ENCODE measurements at places on chromosomes 4 and X.
A peak's percentile ranks its signal among the peaks of the same experiment; 100 is the strongest.

GRCh38 chr4:21467551-21467950 is 481.0 kb downstream of the KCNIP4 start:
- no peak for DNase-seq

- DNase-seq, result no peak
Measured at GRCh38 chr4:10201381-10202223, 85.0 kb upstream of the WDR1 start.

GRCh38 chr4:170145120-170145519 is 55.4 kb upstream of the AADAT start:
- no peak for DNase-seq

DNA sequence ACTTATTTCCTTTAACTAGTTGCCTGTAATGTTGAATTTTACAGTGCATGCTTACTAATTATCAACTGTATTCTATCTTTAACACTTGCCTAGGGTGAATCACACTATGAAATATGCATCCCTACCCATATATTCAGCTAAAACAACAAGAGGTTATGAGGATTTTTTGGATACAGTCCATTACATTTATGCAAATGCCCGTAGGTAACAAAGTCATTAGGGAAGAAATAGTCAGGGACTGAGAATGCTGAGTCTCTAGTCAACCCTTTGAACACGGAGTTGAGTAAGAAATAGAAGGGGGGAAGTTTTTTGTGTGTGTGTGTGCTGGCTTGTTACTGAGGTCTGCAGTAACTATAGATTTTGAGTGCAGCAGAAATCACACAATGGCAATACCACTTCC is 26.1 kb upstream of the CBLL2 start:
- DNase-seq, result peak; percentile 16

GRCh38 chr4:3269105-3269927 is 20.4 kb downstream of the MSANTD1 start:
- DNase-seq, result no peak

DNA sequence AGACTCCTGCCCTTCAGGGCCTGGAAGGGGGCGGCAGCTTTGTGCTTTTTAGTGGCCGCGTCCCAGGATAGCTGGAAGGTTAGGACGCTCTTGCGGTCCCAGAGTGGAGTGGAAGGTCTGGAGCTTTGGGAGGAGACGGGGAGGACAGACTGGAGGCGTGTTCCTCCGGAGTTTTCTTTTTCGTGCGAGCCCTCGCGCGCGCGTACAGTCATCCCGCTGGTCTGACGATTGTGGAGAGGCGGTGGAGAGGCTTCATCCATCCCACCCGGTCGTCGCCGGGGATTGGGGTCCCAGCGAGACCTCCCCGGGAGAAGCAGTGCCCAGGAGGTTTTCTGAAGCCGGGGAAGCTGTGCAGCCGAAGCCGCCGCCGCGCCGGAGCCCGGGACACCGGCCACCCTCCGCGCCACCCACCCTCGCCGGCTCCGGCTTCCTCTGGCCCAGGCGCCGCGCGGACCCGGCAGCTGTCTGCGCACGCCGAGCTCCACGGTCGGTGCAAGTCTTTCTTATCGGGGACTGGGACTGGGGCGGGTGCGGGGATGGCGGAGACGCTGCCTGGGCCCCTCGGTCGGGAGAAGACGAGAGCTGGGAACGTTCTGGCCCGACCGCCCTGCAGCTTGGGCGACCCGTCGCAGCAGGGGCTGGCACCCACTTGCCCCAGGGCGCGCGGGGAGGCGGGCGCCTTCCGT is at the start of gene EDNRA:
TSS of gene EDNRA (plus strand) at position 207 of the 686 bp plus-strand sequence. CDS start 4,585 bp downstream, outside the sequence.
- peak; percentile 63 for DNase-seq

- DNase-seq, result peak; percentile 86
Measured at GRCh38 chr4:94412658-94413038, 39.1 kb upstream of the PDLIM5 start.

DNA sequence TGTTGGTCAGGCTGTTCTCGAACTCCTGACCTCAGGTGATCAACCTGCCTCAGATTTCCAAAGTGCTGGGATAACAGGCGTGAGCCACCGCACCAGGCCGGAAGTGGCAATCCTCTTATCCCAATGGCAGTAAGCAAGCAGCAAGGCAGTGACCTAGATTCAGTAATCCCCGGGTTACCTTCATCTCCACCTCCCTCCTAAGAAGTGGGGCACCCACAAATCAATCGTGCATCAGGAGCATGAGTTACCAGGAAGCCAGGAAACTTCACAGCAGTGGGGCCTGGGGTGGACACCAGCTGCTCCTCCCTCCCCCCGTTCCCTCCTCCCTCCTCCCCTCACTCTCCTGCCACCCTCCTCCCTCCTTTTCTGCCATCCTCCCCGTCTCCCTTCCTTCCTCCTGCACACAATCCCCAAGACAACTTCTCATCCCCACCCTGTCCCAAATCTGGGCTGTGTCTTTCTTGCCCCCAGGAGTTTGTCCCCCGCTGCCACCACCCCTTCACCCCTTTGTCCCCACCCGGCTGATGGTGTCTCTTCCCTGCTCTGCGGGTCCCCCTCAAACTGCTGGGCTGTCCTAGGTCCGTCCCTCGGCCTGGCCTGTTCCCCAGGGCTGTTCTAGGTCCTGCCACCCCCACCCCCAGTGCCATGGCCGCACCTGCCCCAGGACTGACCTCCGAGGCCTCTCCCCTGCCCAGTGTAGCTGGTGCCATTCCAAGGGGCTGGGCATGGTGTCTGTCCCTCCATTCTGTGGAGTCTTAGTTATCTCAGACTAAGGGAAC is 2.2 kb downstream of the PDE6B start:
- DNase-seq, result no peak

- DNase-seq, result no peak
Measured at GRCh38 chrX:69429339-69430015, 74.6 kb upstream of the NALF2 start.

- DNase-seq, result peak; percentile 17
Measured at GRCh38 chr4:110733901-110734300, 111.0 kb upstream of the PITX2 start.

- no peak for DNase-seq
Measured at GRCh38 chrX:108268434-108269080, 169.7 kb downstream of the COL4A6 start.

- DNase-seq, result no peak
Measured at GRCh38 chrX:9312922-9313867, 151.7 kb upstream of the TBL1X start.

DNA sequence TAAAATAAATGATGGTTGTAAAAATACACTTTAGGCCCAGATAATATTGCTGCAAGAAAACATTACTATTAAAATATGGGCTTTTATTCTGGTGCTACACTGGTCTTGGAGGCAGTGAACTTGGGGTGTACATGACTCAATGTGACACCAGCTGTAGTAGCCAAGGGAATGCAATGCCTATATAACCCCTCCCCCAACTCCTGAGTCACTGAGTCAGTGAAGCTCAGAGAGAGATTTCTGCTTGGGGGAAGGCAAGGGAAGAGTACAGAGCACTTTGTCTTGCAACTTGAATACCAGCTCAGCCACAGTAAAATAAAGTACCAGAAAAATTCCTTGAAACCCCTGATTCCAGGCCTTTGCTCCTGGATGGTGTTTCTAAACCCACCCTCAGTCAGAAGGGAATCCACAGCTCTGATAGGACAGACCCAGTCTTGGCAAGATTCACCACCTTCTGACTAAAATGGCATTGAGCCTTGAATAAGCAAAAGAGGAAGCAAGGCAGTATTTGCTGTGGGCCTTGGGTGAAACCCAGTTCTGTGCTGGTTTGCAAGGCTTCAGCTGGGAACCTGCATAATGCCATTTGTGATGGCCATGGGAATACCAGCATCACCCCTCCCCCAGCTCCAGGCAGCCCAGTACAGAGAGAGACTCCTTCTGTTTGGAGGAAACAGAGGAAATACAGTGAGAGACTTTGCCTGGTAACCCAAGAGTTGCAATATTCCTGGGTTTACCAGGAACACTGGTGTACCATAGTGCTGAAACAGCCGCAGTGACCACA is 209.9 kb downstream of the IQCM start:
- DNase-seq, result peak; percentile 58

DNA sequence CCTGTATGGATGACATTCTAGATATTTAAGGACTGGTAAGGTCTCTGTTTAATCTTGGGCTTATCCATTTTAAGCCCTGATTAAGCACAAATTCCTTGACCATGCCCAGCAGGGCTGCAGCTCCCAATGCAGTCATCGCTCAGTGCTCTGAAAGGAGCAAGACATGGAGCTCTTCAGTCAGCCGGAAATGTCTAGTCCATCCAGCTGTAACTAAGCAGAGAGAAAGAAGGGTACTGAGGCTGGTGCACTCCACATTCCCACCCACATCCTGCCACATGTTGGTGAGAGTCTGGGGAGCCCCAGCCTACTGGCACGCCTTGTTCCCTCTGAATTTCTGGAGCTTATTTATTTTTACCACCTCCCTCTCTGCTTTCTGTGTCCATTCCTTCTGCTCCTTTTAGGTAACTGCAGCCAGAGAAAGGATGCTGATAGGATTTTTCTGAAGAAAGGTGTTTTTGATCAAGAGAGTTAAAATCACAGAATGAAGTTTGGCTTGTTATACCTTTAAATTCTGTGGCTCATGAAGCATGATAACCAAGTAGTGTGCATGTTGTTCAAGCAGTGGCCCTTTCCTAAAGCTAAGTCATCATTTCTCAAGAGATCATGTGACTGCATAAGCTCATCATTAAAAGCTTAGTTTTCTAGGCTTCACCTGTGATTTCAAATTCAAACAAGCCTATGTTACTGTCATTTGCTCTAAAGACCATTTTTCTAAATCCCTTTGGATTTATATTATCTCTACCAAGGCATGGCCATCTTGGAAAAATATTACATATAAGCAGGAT is 74.0 kb downstream of the GALNT7 start:
- DNase-seq, result peak; percentile 55

- peak; percentile 16 for DNase-seq
Measured at GRCh38 chr4:182556580-182556979, 313.4 kb downstream of the TENM3 start.

DNA sequence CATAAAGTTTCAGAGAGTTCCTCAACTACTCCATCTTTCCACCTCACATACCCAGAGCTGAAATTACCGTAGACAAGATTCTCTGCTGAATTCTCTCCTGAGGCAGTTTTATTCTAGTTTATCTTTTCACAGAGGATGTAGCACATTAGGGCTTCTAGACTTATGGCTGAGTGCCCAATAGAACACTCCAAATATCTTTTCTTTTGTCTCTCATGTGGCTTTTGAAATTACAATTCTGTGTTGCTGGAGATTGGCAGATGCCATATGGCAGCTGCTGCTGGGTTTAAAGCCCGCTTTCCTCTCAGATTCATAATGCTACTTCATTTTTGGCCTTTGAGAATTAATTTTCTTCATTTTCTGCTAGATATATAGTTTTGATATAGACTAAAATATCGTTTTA is 107.6 kb upstream of the BANK1 start:
- DNase-seq, result no peak

GRCh38 chr4:146852360-146852759 is 93.3 kb downstream of the TTC29 start:
- no peak for DNase-seq

GRCh38 chr4:114595207-114595606 is 3.4 kb upstream of the UGT8 start:
- DNase-seq, result no peak

- no peak for DNase-seq
Measured at GRCh38 chrX:130561930-130562329, 160.1 kb downstream of the RBMX2 start.

- DNase-seq, result no peak
Measured at GRCh38 chr4:153366486-153366885, 22.0 kb downstream of the MND1 start.

DNA sequence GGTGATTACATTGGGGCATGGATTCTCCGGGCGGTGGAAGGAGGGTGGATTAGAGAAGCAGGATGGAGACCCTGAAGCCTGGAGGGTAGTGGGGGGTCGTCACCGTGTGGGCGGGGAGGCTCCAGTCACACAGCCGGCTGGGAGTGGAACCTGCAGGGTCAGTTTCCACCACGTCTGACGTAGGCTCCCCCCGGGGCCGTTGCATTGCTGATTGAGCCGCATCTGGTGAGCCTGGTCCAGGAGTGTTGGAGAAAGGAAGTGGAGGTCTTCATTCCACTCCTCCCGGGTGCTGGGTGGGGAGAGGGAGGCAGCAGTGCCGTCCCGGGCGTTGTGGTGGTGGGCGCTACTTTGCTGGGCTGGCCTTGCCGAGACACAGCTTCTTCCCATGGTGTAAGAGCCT is 28.1 kb downstream of the TBC1D14 start:
- DNase-seq, result no peak

GRCh38 chrX:118152721-118153120 is 36.1 kb upstream of the KLHL13 start:
- DNase-seq, result no peak

GRCh38 chrX:147749308-147749707 is 162.4 kb upstream of the FMR1 start:
- DNase-seq, result no peak

DNA sequence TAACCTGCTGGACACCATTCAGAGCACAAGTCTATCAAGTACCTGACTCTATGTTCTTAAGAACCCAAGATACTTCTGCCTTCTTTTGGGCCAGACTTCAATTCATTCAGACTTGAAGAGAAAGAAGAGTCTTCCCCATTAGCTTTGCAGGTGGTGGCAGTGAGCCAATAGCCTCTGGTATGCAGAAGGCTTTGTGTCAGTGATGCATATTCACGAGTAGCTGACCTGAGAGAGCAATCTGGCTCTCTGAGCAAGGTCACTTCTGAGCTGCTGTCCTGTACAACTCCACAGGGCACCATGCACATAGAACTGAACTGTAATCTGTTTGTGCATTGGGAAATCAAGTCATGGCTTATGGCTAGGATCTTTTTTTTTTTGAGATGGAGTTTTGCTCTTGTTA is 39.9 kb upstream of the SPINK2 start:
- DNase-seq, result peak; percentile 44

DNA sequence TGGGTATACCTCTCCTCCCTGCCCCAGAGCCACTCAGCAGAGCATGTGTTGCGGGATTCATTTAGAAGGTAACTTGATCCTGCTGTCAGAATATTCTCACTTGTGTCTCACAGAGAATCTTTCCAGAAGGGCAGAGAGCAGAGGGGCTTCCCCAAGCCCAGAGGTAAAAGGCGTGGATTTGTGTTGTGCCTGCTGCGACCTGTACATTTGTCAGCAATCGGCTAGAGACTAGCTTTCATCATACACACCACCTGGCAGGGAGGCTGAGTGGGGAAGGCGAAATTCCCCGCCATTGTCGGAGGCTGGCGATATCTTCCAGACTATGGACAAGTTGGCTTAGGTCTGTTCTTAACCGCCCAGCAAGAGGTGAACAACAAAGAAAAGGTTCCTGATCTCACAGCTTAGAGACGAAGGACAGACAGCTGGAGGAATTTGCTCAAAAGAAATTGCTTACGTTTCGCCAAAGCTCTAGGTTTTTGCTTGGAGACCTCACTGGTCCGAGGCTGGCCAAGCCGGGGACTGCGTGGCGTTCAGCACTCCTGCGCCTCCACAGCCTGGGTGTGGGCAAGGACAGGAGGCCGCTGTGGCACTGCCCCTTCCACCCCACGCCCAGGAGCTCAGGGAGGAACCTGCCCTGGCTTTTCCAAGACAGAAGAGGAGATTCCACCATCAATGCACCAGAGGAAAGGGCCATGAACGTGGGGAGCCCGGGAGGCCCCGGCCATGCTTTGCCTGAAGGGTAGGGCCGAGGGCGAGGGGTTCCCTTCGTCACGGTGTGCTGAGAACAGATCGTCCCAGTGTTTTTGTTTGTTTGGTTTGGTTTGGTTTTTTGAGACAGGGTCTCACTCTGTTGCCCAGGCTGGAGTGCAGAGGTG is 69.4 kb downstream of the DCTD start:
- DNase-seq, result no peak

GRCh38 chr4:169399976-169400767 is 129.4 kb upstream of the SH3RF1 start:
- DNase-seq, result no peak

- DNase-seq, result no peak
Measured at GRCh38 chr4:69832326-69833030, 27.5 kb downstream of the SULT1E1 start.

GRCh38 chrX:30702736-30703135 is 49.5 kb downstream of the GK start:
- peak; percentile 51 for DNase-seq
